SK-MEL-5 (cell line): ENCODE measurements at places on chromosomes 6 and 20. TPM values are rescaled to one million over a fixed set of nuclear protein-coding genes. Genes with fewer than 3 reads are reported as not detected.

DNA sequence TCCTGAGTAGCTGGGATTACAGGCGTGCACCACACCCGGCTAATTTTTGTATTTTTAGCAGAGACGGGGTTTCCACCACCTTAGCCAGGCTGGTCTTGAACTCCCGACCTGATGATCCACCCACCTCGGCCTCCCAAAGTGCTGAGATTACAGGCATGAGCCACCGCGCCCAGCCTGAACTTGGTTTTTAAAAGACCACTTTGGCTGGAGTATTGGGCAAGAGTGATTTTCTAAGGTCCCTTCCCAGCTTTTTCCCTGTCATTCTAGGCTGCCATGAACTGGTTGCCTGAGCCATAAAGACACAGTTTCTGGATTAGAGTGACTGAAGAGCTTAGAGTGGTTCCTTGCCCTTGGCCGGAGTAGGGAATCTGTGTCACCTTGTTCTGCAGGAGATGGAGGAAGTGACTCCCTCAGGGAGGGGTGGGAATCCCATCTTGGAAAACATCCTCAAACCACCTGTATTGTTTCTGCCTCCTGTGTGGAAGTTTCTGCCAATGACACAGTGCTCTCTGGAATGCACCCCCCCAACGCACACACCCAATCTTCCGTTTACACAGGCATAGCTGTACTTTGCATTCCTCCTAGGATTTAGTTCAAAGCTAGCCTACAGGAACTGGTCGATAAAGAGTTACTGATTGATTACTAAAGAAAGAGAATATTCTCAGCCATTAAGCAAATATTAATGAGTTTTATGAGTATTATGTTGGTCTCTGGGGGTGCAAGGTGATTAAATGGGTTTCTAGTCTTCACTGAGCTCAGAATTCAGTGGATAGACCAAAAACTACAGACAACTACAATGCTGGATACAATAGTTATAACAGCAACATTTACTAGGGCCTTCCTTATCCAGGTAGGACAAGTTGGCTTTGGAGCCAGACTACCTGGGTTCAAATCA, 18.2 kb downstream of the BCL2L1 start:
- DNase-seq: no peak

ERVFRD-1 gene
- 0.24 and 0.63 TPM in 2 replicates for total RNA-seq

DNA sequence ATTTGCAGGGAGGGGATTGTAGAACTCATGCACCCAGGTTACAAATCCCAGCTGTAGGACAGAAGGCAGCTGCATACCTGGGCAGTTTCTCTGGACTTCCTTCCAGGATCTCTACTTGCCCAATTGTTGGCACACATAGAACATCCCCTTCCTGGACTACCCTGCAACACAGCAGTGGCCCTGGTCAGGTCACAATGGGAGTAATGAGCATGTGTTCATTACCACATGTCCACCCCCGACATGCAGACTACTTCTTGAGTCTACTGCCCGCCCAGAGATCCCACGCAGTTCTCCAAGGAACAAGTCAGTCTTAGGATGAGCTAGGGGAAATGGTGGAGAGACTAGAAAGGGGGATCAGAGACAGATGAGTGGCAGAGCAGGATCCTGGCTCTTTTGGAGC, 5.1 kb downstream of the PEX6 start:
- DNase-seq: no peak

DNA sequence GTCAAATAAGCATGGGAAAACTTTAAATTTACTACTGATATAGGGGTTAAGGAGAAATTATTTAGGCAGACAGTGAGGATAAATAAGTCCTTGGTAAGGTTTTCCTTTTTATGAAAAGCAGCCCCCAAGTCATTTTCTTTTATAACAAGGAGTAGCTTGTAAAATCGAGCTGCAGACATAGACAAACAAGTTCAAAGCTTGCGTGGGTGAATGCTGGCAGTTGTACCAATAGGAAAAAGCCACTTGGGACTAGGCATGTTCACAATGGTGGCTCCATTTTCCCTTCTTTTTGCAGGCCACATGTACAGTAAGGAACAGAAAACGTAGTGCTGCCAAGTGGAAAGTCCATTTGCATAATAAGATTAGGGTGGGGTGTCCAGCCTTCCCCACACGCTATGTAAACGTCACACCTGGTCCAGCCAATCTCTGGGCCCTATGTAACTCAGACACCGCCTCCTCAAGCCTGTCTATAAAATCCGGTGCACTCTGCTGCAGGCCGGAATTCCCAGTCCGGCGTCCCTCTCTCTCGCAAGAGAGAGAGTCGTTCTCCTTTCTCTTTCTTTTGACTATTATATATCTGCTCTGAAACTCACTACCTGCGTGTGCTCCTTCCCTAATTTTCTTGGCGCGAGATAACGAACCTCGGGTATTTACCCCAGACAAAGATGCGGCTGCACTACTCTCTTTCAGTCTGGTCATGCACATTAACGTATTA, 217.1 kb upstream of the MAN1A1 start:
- DNase-seq: peak; percentile 36

DNA sequence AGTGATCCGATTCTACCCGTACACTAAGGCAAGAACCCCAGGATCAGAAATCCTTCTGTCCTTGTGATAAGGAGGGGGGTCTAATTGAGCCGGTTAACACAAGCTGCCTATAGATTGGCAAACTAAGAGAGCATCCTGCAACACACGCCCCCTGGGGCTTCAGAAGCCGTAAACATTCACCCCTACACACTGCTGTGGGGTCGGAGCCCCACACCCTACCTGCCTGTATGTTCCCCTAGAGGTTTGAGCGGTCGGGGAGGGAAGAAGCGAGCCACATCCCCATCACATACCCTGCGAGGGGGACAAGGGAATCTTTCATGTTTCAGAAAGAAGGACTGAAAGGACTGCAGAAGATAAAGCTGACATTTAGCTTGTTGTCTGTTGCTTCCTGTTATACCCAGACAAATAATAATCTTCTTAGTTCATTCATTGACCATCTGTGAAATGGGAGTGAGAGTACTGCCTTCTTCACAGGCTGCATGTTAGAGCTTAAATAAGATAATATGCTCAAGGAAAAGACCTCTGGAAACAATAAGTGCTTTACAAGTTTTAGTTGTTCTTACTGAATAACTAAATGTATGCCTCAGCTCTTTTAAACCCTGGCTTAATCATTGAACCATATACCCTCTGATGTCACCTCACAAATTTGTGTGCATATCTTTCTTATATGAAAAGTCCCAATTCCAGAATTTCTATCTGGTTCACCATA, 74.2 kb upstream of the RNF217 start:
- DNase-seq: peak; percentile 62

LKAAEAR1 gene
- 1.1 TPM in 1 of 2 replicates, not detected in the other for total RNA-seq
